ENCODE measurements at places on chromosomes 11 and 22.

DNA sequence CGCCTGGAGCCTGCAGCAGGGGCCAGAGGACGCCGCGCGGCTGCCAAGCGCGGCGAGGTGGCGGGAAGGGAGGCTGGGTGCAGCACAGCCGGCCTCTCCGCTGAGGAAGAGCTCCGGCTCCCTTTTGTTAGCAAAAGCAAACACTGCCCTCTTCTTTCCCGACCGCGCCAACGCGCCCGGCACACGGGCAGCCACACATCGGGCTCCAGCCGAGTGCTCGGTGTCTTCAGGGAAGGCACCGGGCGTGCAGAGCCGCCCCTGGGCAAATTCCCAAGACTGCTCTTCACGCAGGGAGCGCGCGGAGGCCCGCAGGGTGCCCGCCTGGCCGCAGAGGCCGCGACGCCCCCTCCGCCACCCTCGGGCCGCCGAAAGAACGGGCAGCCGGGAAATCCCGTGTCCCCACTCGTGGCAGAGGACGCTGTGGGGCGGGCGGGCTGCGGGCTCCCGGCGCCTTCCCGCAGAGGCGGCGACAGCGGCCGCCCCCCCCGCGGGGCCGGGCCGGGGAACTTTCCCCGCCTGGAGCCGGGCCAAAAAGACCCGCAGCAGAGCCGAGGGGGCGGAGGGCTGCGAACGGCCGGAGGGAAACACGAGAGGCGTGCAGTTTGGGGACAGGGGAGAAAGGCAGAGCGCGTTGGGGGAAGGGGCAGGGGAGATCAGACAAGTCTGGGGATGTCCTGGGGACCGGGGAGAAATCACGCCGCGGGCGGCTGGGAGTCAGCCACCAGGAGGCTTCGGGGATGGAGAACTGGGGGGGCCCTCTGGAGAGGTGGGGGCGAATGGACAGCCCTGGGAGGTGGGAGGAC lies 931 bp downstream of the CADM1 start:
- DNase-seq: no peak

DNA sequence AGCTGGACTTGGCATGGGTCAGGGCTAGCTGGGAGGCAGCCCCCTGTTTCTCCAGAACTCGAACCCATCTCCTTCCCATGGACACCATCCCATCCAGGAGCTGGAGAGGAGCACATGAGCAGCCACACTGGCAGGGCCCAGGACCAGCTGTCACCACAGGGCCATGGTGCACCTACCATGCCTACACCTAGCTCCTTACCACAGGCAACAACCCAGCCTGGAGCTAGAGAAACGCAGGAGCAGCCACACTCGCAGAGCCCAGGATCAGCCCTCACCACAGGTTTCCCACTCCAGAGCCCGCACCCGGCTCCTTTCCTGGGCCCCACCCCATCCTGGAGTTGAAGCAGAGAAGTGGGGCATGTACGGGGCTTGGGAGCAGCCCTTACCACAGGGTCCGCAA lies 50.2 kb downstream of the GAB4 start:
- no peak for DNase-seq

- no peak for DNase-seq
Measured at GRCh38 chr11:126061707-126062678, 673 bp downstream of the CDON start.

DNA sequence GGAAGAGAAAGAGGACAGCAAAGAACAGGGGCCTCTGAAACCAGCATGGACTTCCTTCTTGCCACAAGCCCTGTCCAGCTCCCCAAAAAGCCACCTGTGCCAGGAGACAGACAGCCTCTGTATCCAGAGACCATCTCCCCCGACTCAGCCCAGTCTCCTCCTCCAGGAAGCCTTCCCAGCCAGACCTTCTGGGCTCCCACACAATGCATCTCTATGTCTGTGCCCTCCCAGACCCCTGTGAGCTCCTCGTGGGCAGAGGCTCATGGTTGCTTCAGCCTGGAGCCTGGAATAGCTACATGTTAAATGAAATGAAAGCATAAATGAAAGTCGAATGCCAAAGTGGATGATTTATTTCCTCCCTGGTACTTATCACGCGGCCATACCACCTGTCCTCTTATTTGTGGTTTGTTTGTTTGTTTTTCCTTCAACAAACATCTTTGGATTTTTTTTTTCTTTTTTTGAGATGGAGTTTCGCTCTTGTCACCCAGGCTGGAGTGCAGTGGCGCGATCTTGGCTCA lies 7.3 kb upstream of the ARAP1 start:
- DNase-seq: no peak

- no peak for DNase-seq
Measured at GRCh38 chr11:108967571-108967970, 302.7 kb downstream of the DDX10 start.

GRCh38 chr11:106990331-106990730 lies 27.9 kb downstream of the GUCY1A2 start:
- DNase-seq: no peak

DNA sequence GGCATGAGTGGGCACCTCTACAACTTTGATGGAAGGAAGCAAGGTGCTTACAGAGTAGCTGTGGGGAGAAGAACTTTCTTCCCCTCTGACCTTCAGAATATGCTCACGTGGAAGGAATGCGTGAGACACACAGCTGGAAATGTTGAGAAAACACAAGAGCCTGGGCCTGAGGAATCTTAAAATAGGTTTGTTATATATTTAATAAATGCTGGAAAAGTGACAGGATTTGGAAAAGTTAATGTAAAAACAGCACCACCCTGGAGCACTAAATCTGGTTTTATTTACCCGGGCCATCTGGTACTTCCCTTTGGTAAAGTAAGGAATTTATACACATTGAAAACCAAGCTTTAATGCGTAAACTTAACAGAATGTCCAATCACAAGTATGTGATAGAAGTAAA lies 14.0 kb upstream of the AMPD3 start:
- no peak for DNase-seq

GRCh38 chr11:83464160-83464944 lies 178.2 kb upstream of the CCDC90B start:
- DNase-seq: no peak

- DNase-seq: no peak
Measured at GRCh38 chr11:17765356-17766072, 30.9 kb downstream of the KCNC1 start.

DNA sequence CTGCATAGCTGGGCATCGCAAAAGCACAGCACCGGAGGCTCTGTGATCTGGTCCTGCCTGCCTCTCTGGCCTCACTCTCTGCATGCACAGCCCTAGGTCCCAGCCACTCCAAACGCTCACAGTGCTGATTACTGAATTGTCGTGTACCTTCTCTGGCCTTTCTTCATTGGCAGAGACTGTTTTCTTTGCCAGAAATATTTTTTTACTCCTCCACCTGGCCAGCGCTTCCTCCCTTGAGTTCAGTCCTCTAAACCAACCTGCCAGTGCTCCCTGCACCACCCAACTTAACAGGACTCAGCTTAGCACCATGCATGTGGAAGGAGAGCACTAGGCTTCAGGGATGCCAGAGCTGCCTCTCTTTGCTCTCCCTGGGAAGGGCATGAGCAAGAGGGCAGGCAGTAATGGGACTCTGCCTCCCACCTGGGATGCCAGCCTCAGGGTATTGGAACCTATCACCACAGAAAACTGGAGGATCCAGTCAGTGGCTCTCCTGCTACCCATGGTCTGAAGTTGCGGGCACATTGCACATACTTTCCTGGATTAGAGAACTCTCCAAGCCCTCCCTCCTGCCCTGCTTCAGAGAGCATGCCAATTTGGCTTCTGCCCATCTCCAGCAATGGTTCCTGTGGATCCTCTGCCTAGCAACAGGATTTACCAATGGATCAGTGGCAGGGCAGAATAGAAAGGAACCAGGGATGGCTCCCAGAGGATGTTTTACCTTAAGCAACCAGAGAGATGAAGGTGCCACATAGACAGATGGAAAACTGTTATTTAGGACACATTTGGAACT lies 37.0 kb upstream of the GNAZ start:
- no peak for DNase-seq

GRCh38 chr11:66800720-66801428 lies 42.4 kb upstream of the RCE1 start:
- no peak for DNase-seq

- DNase-seq: no peak
Measured at GRCh38 chr22:22418163-22418549, 90.4 kb downstream of the ZNF280B start.

GRCh38 chr11:112658431-112658878 lies 302.8 kb upstream of the NCAM1 start:
- DNase-seq: no peak

GRCh38 chr11:118886681-118887111 lies 3.0 kb downstream of the CXCR5 start:
- DNase-seq: no peak

DNA sequence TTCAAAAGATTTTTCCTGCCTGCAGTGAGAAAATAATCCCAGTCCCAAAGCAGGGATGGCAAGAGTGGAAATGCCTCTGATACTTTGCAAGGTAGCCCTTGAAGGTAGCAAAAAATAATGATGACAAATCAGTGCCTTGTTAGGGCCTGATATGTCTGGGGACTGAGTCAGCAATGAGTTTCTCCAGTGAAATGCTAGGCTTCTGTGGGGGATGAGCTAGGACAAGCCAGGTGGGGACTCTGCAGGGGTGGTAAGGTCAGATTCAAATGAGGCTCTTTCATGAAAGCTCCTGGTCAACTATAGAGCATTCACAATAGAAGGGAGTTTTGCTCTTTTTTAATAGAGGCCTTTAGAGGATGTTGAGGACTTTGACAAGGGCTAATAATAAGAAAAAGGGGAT lies 77.7 kb downstream of the ME3 start:
- DNase-seq: no peak

DNA sequence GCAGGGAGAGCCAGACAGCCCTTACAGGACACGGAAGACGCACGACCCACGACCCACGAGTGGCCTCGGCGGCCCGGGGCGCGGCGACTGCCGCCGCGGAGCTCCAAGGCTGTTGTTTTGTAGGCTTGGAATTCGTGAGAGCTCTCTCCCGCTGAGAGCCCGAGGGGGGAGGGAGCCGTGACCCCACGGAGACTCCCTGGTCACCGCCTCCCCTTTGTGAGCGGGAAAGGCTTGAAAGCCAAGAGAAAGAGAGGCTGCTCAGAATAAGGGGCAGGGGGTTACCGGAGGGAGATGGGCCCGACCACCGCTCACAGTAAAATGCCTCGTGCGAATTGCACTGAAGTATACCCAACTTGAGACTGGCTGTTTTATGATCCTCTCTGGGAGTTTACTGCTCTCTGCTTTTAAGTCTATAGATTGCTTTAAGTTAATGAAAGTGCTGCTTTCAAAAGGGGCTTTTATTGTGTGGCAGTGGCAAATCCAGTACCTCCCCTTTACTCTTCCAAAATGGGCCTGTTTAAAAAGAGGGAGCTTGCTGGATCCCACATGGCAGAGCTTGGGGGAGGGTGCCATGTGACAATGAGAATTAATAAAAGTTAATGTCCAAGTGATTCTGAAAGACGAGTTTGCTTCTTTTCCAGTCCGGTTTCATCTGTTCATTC lies 2.9 kb downstream of the PKNOX2 start:
- no peak for DNase-seq

- DNase-seq: no peak
Measured at GRCh38 chr11:72736452-72737069, 15.6 kb downstream of the ARAP1 start.

DNA sequence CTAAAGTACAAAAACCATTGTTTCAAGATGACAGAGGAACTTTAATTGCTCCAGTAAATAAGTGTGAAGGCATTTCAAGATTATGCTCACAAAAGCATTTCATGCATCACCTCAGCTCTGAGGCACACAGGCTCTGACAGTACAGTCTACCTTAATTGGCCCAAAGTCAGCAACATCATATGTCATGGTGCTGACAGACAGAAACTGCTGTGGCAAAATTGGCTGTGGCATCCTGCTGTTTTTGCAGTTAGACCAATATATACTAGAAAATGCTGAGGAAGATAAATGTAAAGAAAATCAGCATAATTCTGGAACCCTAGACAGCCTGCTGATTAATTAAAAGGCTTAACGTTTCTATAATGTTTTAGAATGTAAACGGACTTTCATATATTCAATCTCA lies 34.9 kb upstream of the PPP2R1B start:
- DNase-seq: no peak

DNA sequence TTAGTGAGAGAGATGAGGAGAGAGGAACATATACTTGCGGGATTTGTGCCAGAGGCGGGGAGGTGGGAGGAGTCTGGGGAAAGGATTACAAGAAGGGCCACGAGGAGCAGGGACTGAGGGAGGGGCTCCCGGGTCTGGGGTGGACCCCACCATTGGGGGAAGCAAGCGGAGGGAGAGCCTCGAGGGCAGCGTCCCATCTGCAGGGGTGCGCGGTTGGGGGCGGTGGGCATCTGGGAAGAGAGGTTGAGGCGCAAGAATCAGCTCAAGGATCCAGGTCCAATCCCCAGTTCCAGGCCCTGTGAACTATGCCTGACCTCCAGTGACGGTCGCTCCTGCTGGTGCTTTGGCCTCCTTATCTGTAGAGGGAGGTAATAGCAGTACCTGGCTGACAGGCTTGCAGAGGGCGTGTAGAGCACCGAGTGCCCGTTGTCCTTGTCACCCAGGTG lies 38.0 kb downstream of the ADAMTS15 start:
- no peak for DNase-seq

DNA sequence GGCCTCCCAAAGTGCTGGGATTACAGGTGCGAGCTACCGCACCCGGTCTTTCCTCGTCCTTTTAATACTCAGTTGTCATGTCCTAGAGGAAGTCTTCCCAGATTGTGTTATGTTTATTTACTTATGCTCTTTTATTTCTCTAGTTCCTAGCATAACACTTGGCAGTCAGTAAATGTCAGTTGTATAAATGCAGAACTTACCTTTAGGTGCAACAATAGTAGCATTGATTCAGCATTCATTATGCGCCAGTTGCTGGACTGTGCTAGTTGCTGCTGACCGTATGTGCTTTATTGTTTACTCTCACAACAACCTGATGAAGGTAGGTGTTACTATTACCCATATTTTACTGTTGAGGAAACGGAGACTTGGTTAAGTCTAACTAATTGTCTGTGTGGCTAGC lies 20.8 kb downstream of the QSER1 start:
- no peak for DNase-seq

DNA sequence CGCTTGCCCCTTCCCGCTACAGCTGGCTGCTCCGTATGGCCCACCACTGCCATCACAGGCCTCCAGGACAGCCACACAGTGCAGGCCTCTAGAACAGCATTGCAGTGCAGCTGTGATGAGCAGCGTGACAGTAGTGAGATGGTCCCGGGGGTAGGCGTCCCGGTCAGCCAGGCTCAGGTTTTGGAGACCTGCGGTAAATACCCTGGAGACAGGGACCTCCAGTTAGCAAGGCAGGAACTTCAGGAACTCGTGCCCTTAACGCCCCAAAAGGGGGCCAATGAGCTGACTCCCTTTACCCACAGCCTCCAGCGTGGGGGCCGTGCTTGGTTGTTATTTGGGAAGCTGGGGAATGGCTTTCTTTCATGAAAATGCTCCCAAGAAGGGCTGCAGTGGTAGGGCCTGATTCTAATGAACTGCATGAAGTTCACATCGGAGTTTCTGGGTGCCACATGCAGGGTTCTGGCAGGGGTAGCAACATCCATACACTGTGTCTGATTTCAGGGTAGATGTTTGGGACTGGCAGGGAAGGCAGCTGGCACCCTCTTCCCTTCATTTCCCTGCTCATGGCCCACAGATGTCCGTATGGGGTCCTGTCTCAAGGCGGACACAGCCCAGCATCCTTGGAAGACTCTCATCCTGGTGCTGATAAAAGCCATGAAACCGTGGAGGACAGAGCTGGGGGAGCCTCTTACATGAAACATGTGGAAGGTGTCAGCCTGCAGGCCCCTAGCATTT lies 440.5 kb downstream of the TBC1D22A start:
- no peak for DNase-seq

Data from cortex of kidney (tissue), 1 donor.